ENCODE measurements at places on chromosomes 3 and 15.

DNA sequence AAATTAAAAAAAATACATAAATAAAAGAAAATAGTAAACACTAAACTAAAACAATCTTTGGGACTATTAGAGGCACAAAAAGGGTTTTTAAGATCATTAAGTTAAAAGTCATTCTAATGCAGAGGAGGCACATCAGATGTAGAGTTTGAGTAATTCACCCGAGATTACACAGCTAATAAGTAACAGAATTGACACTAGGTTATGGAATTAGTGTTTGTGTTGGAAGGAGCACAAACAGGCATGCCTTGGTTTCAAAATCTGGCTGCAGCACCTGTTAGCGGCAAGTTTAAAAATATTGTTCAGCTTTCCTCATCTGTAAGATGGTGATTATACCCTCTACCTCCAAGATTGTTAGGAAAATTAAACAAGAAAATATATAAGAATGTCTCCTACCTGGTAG is 39.0 kb downstream of the RASA2 start:
- no peak for DNase-seq

- no peak for DNase-seq
These were observed 602.8 kb downstream of the FOXP1 start for GRCh38 chr3:70980646-70981170.

GRCh38 chr15:78624651-78625590 is 4.1 kb upstream of the CHRNA3 start:
- no peak for DNase-seq

- peak; percentile 63 for DNase-seq
These were observed 46.0 kb downstream of the KLF13 start for GRCh38 chr15:31372635-31373091.

DNA sequence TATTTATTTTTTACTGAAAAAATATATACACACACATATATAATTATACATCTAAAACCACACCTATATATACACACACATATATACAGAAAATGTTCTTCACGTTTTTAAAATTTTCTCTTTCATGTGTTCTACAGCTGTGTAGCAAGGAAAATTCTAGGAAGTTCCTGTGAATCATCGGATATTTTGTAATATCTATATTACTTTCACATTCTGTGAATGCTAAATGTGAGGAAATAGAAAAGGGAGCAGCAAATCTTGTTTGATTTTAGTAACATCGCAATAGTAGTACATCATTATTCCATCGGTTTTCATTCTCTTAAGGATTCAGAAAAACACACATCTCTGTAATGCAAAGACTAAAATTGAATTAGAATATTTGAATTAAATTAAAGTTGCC is 836.8 kb upstream of the NECTIN3 start:
- no peak for DNase-seq

DNA sequence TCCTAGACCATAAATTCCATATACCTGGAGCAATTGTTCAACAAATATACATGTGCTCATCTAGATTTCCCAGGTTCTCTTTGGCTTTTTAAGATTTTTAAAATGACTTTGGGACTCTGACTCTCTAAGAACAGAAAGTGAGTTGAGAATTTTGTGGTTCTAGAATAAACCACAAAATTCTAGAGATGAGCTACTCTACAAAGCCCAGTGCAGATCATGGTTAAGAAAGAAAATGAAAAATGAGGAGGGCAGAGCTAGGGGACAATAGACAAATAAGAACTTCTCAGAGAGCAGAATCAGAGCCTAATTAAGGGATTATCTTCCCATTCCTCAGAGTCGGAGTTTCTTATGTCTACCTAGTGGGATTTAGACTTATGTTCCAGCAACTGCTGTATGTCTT is 694.7 kb downstream of the ZNF385D start:
- no peak for DNase-seq

- DNase-seq: no peak
These were observed 59.8 kb downstream of the SH3BP5 start for GRCh38 chr3:15272426-15273196.

DNA sequence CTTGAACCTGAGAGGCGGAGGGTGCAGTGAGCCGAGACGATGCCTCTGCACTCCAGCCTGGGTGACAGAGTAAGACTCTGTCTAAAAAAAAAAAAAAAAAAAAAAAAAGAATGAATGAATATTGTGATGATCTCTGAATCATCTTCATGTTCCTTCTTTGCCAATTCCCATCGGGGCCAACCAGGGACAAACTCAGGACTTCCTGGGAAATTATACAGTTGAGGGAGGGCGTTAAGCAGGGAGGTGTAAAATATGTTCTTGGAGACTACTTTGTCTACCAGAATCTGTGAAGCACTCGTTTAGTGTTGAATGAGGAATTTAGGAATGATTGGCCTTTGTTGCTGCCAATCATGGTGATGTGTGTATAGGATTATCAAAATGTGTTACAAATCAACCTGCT is 210.6 kb downstream of the PTPRG start:
- DNase-seq: no peak

DNA sequence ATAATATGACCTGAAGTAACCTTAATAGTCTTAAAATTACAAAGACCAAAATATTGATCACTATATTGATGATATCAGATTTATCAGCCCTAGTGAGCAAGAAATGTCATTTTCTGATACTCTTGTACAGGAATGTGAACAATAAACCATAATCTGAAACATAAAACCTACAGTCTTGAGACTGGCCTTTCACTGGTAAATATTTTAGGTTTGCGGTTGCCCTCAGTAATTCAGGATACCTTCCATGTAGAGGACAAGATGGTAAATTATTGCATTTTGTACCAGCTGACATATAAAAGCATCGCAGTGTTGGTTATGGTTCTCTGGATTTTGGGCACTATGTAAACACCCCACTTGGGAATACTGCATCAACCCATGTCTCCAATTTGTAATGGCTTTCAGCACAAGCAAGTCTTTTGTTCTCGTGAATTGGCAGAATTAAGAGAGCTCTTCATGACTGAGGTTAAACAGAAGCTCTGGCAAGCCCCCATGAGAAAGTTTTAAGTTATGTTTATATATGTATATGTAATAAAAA is 128.5 kb downstream of the LMLN start:
- no peak for DNase-seq

- DNase-seq: no peak
These were observed 36.0 kb downstream of the TIGIT start for GRCh38 chr3:114329823-114330222.
